ENCODE measurements at places on chromosomes 3 and 15.

- DNase-seq = no peak
Observed at GRCh38 chr3:128970740-128971047, 23.2 kb downstream of the CFAP92 start.

DNA sequence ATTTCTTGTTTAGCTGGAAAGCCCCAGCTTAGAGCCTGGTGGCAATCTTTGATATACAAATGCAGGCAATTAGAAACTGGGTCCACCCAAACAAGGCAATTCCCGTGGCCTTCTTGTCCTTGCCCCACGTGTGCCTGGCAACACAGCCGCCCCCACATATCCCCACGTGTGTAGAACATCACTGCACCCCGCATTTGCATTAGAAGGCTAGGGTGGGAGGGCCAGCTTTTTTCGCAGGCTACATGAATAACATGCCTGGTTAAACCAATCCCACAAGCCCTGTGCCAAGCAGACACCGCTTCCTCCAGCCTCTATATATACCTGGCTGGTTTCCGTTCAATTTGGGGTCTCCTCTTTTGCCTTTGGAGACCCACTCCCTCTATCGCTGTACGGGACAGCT is 250.2 kb downstream of the ZNF385D start:
- DNase-seq = no peak

GRCh38 chr3:78791753-78792152 is 976.0 kb downstream of the ROBO1 start:
- DNase-seq = no peak

GRCh38 chr15:81492331-81492968 is 118.4 kb upstream of the TMC3 start:
- DNase-seq = no peak

DNA sequence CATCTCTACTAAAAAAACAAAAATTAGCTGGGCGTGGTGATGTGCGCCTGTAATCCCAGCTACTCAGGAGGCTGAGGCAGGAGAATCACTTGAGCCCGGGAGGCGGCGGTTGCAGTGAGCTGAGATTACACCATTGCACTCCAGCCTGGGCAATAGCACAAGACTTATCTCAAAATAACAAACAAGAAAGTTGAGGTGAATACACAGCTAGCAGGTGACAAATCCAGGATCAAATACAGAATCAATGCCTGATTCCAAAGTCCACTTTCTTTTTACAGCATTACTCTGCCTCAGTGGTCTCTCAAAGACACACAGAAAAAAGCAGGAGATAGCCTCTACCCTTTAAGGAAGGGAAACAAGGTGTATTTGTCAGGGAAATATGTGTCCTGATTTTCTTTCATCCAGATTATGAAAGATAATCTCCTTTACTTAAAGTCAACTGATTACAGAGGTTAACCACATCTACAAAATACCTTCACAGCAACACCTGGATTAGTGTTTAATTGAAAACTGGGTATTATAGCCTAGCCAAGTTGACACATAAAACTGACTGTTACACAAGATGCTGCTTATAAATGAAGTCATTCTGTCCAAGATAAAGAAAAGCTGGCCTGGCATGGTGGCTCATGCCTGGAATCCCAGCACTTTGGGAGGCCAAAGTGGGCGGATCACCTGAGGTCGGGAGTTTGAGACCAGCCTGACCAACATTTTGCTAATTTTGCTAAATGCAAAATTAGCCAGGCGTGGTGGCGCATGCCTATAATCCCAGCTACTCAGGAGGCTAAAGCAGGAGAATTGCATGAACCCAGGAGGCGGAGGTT is 4.0 kb upstream of the SLC25A38 start:
- DNase-seq = no peak

- DNase-seq = no peak
Observed at GRCh38 chr3:145900056-145900829, 260.7 kb downstream of the PLOD2 start.

GRCh38 chr15:44295750-44296431 is 7.4 kb downstream of the GOLM2 start:
- no peak for DNase-seq

- DNase-seq = no peak
Observed at GRCh38 chr15:95174301-95175259, 943.2 kb downstream of the MCTP2 start.

- DNase-seq = no peak
Observed at GRCh38 chr3:122973893-122974615, 53.5 kb downstream of the SEMA5B start.

- no peak for DNase-seq
Observed at GRCh38 chr15:92809880-92810361, 90.2 kb upstream of the CHD2 start.

DNA sequence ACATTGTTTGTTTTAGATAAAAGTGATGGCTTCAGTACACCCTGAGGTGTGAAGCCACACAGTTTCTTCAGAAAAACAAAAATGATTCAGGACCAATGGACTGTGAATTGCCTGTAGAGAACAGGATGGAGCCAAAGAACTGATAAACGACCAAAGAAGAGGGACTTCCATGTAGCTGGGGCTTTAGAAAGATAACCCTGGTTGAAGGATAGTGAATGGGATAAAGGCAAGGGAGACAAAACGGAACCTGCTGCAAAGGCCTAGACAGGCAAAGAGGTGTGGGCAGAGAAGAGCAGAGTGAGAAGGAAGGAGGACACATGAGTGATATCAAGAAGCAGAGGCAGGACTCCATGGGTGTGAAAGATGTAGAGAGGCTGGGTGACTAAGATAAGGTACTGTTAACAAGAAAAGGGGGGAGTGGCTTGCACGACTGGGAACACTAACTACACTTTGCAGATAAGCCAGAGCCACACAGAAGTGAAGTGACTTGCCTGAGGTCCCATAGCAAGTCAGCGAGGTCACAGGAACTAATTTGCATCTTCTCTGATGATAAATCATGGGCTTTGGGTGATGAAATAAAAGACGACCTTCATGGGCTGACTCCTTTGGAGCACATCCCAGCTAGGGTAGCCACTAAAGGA is 44.3 kb downstream of the RAB6B start:
- DNase-seq = no peak

DNA sequence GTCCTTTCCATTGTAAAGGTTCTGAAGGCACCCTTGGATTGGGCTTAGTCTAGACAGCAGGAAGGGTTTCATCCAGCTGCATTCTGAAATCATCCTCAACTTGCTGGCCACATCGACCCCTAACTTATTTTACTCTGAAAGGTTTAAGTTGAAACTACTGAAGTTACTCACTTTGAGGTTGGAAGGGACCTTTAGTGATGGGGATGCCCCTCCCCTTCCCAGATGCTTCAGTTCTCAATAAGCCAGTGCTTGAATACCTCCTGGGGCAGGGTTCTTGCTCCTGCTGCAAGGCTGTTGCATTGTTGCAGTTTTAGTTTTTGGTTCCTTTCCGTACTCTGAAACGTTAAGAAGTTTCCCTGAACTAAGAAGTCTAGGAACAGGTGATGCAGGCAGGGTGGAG is 26.4 kb downstream of the FGD5 start:
- no peak for DNase-seq

GRCh38 chr3:63656786-63657185 is 4.3 kb downstream of the SNTN start:
- no peak for DNase-seq

DNA sequence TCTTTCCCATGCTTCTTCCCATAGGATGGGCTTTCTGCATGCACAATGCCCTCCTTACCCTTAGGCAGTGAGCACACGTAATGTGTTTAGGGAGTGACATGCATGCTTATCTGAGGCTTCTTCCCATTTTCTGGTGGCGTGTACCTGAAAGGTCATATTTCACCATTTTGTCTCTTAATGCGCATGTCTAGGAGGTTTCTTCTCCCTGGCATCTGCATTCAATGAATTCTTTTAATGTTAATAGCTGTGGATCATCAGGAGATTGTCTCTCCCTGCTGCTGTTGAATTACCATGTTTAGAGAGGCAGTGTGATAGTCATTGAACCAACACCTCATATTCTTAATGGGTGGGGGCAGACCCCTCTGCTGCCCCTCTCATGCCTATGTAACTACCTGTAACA is 205.6 kb upstream of the SGO1 start:
- DNase-seq = no peak

DNA sequence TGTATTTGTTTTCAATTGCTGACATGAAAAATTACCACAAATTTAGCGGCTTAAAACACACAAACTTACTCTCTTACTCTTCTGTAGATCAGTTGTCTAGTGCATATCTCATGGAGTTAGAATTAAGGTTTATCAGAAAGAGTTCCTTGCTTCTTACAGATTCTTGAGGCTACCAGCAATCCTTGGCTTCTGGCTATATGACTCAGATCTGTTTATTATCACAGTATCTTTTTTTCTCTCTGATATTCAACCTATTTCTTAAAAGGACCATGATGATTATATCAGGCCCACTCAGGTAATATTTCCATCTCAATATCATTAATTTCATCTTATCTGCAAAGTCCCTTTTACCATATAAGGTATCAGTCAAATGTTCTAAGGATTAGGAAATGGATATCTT is 263.5 kb upstream of the BCHE start:
- DNase-seq = no peak

GRCh38 chr15:81174125-81174791 is 22.4 kb upstream of the IL16 start:
- DNase-seq = no peak

GRCh38 chr15:33852570-33852969 is 115.7 kb upstream of the CHRM5 start:
- DNase-seq = no peak

DNA sequence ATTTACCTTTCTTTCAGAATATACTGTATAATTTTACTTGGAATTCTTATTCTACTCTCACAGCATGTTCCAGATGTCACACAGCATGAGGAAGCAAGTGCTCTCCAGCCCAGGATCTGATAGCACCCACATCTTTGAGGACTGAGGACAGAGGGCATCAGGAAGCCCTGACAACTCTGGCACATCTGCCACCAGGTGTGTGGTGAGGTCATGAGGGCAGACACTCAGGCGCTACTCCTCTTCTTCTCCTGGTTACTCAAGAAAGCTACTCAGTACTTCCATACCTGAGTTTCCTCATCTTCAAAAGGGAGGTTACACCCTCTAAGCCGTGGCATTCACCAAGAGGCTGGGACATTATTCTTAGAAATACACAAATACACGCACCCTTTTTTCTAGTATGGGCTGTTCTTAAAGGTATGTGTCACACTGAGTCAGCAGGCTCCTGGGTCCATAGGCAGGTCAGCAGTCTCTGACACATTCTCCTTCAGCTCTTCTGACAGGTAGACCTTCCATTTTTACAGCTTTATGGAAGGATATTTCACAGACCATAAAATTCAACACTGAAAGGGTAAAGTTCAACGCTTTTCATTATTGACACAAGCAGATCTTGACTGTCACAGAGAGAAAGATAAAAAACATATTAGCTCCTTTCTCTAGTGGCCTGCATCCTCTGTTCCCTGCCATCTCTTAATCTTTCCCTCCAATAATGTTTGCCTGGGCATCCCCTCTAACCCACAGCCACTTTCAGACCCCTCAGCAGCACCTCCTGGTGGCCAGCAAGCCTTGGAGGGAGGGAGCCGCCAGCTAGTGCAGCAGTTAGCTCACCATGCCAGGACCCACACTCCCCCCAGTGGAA is 103.2 kb upstream of the TJP1 start:
- no peak for DNase-seq

DNA sequence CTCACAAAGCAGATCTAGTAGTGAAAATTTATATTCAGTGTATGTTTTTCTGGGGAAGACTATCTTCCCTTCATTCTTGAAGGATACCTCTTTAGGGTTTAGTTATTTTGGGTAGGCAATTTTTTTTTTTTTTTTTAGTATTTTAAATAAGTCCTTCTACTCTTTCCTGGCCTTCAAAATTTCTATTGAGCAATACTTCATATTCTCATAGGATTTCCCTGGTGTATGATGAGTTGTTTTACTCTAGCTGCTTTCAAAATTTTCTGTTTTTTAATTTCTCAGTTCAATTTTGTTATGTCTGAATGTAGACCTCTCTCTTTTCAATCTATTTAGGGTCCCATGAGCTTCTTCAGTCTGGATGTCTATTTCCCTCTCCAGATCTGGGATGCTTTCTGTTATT is 74.3 kb upstream of the PLSCR4 start:
- no peak for DNase-seq

- no peak for DNase-seq
Observed at GRCh38 chr3:4709341-4709740, 216.2 kb downstream of the ITPR1 start.

GRCh38 chr3:182063742-182064141 is 352.0 kb downstream of the SOX2 start:
- DNase-seq = no peak

GRCh38 chr15:34436126-34436955 is 1.3 kb downstream of the GOLGA8A start:
- no peak for DNase-seq

DNA sequence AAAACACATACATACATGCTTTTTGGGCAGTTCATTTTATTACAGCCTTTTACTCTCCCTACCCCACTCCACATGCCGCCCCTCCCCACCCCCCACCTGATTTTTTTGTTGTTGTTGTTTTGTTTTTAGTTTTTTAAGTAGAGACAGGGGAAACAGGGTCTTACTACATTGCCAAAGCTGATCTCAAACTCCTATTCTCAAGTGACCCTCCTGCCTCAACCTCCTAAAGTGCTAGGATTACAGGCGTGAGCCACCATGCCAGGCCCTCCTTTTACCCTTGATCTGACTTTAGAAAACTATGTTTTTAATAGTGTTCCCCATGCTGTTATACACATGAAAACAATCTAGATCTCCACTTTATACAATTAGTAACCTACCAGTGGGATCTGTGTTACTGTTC is 14.8 kb downstream of the PDE12 start:
- no peak for DNase-seq

DNA sequence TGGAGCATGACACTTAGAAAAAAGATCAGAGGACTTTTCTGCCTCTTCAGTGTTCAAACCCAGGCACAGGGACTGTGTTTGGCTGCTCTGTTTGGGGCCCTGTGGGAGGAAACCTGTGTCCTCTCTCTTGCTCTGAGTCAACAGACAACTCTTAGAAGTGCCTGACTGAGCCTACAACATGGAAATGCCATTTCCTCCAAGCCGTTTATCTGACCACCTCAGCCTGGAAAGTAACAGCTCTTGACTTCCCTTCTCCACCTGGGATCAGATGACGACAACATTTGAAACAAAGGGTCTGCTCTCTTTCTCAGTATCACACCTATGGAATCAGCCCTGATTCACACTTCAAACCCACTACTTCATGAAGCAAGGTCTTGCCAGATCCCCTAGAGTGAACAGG is 91.3 kb upstream of the CTDSPL start:
- DNase-seq = no peak

DNA sequence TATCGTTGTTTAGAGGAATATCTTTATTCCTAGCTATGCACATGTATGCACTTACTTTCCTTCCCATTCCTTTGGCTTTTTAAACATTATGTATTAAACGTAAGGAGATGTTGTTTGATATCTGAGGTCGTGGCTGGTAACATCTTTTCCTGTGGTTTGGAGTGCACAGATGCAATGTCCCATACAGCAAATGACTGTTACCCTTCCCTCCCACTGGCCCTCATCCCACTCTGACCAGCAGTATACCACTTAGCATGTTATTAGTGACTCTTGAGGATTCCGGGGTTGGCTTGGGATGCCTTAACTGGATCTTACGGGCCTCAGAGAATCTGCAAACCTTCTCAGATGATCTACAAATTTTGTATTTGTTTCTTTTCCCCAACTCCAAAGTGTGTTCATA is 34.5 kb downstream of the TGFBR2 start:
- no peak for DNase-seq

Measured in activated T-helper 9 cell treated with anti-CD3 and anti-CD28 coated beads, Interleukin-2, amount 50 U/mL, for 16 hours (primary cell).